Activated naive CD4-positive, alpha-beta T cell treated with anti-CD3 and anti-CD28 coated beads, Interleukin-2, amount 50 U/mL, for 16 hours (primary cell): ENCODE measurements at places on chromosomes 12 and 14.

DNA sequence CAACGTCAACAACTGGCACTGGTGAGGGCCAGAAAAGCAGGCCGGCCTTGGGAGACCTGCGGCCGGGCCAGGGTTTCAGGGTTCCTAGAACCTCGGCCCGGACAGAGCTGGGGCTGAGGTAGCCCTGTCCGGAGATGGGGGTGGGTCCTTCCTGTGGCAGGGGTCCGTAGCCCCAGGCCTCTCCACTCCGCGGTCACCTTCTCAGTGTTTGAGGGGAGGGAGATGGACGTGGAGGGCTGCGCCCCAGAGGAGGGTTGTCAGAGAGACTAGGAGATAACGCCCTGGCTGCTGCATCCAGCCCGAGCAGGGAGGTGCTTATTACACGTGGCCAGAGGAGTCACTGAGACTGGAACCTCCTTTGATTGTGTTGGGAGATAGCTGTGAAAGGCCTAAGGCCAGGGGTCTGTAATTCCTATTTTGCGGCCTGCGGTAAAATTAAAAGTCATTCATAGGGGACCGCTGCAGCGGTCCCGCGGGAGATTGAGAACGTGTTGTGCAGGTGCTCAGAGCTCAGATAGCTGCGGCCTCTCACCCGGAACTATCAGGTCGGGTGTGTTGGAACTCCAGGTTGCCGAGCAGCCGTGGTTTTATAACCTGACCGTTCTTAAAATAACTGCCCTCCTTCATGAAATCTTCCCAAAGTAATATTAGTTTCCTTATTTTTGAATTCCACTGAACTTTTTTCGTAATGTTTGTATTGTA is 507 bp downstream of the AHSA1 start:
- peak; percentile 36 for DNase-seq

DNA sequence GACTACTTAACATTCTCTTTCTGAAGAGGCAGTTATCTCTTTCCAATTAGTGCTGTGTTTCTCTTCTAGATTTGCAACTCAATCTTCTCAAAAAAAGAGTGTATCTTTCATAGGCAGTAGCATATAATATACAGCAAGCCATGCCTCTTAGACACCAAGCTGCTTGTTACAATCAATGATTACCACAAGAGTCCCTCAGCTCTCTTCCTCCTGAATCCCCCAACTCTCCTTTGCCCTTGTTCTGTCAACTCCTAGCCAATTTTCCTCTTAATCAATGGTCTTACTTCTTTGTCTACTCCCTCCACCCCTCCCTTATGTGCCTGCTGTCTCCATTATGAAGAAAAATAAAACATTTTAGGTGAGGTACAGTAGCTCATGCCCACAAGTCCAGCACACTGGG is 2.6 kb downstream of the TMTC1 start:
- DNase-seq, result no peak

- DNase-seq, result no peak
These were observed 3.4 kb downstream of the CHGA start for GRCh38 chr14:92926180-92926845.

GRCh38 chr12:4539167-4539870 is 629 bp downstream of the RAD51AP1 start:
- DNase-seq, result no peak

DNA sequence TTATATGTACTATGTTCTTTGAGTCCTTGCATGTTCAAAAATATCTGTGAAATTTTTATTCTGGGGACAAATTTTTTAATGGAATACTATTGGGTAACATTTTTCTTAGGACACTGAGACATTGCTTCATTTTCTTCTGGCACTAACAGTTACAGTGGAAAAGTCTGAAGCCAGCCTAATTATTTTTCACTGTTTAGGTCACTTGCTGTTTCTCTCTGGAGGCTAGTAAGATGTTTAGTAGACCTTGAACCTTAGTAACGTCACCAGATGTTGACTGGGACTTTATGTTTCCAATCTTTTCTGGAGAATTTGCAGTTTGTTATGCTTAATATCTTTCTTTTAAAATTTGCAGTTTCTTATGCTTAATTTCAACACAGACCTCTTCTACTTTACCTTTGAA is 12.3 kb upstream of the EPYC start:
- no peak for DNase-seq

DNA sequence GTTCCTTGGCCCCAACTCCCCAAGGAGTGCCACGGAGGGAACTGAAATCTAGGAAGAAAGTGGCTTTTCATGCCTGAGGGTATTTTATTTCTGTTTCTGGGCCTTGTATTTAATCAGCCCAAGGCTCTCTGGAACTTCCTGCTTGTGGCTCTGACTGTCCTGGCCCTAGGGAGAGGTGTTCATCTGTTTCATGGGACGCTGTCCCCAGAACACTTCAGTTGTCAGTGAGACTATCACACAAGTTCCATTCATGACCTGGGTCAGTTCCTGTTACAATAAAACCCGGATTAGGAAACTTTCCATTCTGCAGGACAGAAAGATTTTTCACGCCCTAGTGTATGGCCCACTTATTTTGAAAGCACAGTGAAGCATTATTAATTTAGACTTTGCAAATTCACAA is 18.5 kb upstream of the TC2N start:
- no peak for DNase-seq

DNA sequence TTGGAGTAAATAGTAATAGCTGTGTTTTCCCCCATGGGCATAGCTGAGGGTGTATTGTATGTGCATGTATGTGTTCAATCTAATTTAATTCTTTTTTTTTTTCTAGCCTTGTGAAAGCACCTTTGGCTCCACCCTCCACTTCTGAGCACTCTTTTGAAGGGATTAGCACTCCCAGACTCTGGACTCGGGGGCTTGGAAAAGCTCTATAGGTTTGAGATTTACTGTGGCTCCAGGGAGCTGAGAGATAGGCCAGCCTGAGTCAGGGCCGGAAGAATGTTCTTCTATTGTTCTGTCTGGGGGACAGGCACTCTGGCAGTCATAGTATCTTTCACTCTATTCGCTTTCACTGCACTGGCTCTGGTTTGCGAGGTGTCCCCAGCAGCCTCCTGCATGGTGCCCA is 540.0 kb upstream of the TBX3 start:
- DNase-seq, result no peak

GRCh38 chr12:123120452-123121166 is 30.3 kb downstream of the PITPNM2 start:
- no peak for DNase-seq

GRCh38 chr14:55438066-55438683 is 2.2 kb downstream of the TBPL2 start:
- no peak for DNase-seq

GRCh38 chr12:116293687-116294453 is 16.4 kb upstream of the MED13L start:
- DNase-seq, result no peak

- DNase-seq, result no peak
These were observed 7.7 kb downstream of the SNAPC1 start for GRCh38 chr14:61769893-61770292.

- no peak for DNase-seq
These were observed 7.3 kb downstream of the YEATS4 start for GRCh38 chr12:69366796-69367195.

DNA sequence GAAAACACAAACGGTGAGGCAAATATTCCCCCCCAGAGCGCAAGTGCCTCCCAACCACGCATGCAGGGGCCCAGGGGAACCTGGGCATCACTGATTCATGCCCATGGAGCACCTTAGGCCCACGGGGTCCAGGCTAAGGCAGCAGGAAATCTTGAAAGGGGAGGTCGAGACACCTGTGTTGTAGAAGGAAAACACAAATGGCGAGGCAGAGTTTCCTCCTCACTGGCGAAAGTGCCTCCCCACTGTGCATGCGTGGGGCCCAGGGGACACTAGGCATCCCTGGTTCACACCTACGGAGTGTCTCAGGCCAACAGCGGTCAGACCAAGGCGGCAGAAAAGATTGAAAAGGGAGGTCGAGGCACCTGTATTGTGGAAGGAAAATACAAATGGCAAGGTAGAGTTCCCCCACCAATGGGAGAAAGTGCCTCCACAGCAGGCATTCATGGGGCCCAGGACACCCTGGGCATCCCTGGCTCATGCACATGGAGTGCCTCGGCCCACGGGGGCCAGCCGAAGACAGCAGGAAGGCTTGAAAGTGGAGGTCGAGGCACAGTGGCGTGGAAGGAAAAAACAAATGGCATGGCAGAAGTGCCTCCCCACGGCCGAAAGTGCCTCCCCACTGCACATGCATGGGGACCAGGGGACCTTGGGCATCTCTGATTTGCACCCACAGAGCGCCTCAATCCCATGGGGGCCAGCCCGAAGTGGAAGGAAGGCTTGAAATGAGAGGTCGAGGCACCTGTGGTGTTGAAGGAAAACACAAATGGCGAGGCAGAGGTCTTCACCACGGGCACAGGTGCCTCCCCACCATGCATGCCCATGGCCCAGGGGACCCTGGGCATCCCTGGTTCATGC is 368.8 kb downstream of the ALG10 start:
- peak; percentile 4 for DNase-seq

DNA sequence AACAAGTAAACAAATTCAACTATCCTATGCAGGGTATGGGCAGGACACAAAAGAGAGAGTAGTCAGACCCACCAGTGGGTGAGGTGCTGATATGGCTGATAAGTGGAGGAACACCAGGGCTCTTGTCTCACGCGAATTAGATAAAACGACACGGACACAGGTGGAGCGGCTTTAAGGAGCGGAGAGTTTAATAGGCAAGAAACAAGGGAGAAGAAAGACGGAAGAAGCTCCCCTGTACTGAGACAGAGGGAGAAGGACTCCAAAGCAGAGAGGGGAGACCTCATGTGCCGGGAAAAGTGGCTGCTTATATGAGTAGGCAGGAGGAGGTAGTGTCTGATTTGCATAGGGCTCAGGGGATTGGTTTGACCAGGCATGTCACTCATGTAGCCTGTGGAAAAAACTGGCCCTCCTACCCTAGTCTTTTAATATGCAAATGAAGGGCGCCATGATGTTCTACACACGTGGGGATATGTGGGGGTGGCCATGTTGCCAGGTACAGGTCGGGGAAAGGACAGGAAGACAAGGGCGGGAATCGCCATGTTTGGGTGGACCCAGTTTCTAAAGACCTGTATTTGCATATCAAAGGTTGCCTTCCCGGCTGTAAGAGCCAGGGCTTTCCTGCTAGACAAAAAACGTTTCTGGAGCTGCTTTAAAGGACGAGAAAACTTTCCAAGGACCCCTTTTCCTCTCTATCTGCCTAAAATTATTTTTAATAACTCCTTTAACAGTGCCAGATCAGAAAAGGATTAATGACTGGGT is 28.8 kb downstream of the RPGRIP1 start:
- peak; percentile 84 for DNase-seq

GRCh38 chr12:127284870-127285431 is 982.0 kb upstream of the TMEM132C start:
- no peak for DNase-seq

DNA sequence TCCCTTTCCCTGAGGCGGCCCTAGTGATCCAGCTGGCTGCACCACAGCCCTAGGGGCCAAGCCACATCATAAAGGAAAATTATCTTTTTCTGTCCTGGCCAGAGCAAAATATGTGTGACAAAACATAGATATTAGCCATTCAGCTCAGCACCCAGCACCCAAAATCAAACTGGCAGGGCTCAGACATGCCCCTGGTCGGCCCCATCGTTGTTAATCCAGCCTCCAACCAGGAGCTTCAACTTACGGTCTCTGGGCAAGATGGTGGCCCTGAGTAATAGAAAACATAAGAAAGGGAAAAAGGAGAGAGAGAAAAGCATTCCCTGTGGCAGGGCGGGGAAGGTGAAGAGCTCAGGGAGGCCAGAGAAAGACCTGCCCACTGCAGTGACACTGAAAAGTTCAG is 111.9 kb downstream of the EML1 start:
- DNase-seq, result no peak

- no peak for DNase-seq
These were observed 179.2 kb upstream of the EGLN3 start for GRCh38 chr14:34129927-34130552.

DNA sequence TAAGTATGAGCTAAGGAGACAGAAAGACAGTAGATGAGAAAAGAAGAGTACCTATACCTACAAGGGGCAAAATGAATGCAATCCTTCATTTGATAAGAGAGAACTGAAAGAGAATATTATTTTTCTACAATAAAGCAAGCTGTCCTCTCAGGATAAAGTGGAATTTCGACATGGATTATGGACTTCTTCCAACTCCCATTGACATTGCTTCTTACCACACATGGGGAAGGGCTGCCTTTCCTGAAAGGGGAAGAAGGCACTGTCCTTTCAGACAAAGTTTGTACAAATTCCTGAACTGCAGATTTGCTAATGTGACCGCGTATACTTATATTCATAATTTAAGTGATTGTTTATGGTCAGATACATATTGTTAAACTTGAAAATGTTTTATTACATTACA is 4.3 kb upstream of the HEBP1 start:
- no peak for DNase-seq

- no peak for DNase-seq
These were observed 153.8 kb downstream of the LRIG3 start for GRCh38 chr12:58766513-58766870.

- no peak for DNase-seq
These were observed 178.1 kb downstream of the BTG1 start for GRCh38 chr12:91967590-91967989.

DNA sequence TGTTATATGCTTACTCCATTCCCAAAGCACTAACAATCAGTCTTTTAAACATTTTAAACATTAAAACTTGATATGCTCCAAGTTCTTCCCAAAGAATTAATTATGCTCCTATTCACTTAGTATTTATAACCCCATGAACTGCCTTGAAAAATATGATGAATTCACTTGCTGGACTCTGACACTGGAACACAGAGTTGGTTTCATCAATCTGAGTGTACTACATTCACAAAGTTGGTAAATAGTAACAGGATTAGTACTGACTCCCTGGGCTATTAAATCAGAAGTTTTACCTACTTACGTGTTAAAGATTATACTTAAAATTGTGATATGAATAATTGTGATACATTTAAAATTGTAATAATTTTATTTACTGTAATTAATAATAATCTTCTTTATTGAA is 17.3 kb upstream of the MYF6 start:
- DNase-seq, result no peak

- DNase-seq, result no peak
These were observed 6.1 kb upstream of the AAAS start for GRCh38 chr12:53327435-53328042.

DNA sequence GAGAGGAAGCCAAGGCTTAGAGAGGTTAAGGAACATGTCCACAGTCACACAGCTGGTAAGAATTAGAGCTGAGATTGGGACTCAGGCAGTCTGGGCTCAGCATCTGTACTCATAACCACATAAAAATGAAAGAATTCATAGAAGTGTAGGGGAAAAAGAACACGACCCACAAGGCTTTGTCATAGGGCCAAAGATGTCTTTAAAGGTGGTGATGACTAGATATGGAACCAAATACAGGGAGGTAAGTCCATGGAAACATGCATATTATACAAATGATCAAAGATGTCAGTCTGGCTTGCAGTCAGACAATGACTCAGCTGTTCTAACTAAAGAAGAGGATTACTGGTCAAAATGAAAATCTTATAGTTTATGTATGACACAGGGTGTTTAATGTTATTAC is 7.2 kb upstream of the SSPN start:
- no peak for DNase-seq

DNA sequence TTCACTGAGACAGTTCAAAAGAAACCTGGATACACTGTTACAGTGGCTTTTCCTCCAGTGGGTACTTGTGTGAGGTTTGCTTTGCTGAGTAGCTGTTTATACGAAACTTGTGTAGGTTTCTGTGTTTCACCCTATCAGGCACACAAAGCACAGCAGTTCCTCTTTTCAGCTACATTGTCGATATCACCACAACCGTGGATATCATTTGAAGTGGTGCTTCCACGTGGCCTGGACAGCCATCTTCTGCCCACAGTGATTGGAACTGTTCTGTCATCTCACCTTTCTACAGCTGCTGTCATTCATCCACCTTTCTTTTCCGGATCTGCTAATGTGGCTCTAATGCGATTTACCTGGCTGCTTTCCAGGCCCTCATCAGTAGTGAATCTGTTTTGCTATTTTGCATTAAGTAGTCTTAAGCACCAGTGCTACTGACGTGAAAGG is 368.8 kb downstream of the SYT1 start:
- no peak for DNase-seq
